ENCODE measurements at places on chromosomes 12 and 14.

- no peak for DNase-seq
These were observed 55.9 kb downstream of the TMCC3 start for GRCh38 chr12:94594443-94594825.

DNA sequence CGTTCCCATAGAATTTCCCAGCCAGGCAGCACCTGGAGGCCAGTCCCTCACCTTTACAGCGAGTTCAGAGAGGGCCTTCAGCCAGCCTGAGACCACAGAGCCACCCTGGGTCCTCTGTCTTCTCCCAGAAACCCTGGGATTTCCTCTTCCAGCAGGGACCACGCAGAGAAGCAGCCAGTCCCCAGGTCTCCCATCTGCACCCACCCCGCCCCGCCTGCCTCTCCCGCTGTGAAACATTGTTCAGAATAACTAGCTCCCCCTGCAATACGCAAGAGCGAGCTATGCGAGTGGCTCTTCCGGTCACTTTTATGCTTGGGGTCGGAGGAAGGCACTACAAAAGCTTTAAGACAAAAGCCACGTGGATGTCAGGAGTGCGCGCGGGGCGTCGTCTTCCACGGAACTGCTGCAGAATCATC is 77.8 kb downstream of the SERPINA3 start:
- DNase-seq: no peak

GRCh38 chr12:82671673-82672195 is 15.0 kb upstream of the TMTC2 start:
- DNase-seq: no peak

DNA sequence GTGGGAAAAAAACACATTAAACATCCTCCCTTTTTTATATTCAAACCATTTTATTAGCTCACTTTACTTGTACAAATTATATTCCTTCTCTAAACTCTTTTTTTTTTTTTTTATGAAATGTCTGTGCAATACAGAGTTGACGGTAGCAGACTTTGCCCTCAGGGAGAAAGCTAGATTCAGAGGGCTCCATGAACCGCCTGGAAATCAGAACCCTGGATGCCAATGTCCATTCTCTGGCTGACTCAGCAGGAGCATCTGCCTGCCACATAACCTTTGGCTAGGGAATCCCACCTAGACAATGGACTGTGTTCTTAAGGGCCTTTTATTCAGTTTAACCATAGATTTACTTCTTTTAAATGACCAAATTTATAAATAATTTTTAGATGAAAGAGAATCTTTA is 467.0 kb downstream of the MDGA2 start:
- DNase-seq: no peak

GRCh38 chr14:32311294-32312009 is 17.6 kb upstream of the AKAP6 start:
- DNase-seq: no peak

GRCh38 chr14:80101835-80102234 is 109.5 kb downstream of the DIO2 start:
- no peak for DNase-seq

- no peak for DNase-seq
These were observed 215.5 kb downstream of the AACS start for GRCh38 chr12:125280482-125281377.

GRCh38 chr12:104249017-104249416 is 33.4 kb downstream of the TXNRD1 start:
- no peak for DNase-seq

- no peak for DNase-seq
These were observed 384.7 kb downstream of the CCDC91 start for GRCh38 chr12:28574746-28575592.

DNA sequence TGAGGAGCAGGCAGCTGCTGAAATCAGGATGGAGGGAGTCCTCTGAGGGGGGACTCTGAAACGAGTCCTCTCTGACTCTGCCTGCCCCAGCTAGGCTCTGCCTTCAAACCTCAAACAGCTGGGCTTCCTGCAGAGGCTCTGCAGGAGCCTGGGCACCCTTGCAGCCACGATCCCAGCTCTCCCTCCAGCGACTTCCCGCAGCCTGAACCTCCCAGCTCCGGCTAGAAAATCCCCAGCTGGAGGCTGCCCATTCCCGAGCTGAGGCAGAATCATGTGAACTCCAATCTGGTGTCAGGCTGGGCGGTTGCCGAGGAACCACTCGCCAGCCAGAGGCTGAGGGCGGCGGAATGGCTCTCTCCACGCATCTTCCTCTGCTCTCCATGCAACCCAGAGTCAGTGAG is at the start of gene GPR68:
Gene GPR68 (minus strand): TSS at position 204 of the 401 bp plus-strand sequence. CDS start 9,654 bp downstream, outside the sequence.
- DNase-seq: no peak

DNA sequence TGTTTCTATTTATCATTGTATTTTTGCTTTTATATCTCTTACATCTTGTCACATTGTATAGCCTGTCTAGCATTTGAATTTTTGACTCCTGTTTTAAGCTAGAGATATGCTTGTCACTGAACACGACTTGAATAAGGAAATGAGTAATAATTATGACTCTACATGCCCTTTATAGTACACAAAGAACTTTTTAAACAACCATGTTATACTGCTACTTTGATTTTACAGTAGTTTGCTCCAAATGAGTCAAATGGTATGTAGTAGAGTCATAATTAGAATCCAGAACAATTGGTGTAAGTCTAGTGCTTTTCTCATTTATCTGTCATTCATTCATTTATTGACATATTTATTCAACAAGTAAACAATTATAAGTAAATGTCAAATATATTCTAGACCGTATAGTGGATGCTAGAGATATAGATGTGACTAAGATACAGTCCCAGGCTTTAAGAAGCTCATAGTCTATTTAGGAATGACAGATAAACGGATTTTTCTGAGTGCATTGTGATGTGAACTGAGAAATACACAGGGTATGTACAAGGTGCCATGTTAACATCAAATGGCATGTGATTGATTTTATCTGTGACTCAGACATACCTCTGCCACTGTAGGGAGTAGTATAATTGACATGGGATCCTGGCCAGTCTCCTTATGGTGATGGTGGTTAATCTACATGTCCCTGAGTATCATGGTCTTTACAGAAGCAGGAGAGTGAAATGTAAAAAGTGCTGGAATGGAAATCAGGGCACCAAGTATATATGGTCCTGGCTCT is 799.7 kb downstream of the DIO2 start:
- DNase-seq: no peak

DNA sequence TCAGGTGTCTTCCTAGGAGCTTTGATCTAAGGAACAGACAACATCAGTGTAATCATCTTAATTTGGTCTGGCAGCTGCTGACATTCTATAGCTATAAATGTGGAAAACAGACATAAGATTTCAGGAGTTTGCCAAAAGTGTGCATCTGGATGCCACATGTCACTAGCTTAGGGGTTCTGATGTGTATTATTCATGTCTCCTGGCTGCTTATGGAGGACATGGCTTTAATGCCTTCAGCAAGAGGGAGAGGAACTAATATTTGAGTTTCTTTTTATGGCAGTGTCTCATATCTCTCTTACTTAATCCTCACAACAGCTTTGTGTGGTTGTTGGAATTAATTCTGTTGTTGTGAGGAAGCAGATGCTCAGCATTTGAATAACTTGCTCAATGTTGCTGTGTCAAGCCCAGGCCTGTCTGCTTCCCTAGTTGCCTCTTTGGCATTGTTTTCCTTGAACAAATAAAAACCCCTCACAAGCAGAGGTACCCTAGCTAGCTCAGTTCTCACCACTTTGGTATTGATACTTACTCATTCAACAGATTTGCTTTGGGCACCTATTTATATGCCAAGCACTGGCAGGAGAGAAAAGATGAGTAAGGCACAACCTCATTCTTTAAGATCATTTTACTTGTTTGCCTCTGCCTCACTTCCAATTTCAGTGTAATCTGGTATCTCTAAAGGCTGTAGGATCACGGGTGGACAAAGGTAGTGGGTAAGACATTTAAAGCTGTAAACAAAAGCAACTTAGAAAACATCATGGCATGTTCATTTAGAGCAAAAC is 39.8 kb upstream of the EID3 start:
- no peak for DNase-seq

- DNase-seq: no peak
These were observed 226.7 kb upstream of the ABCD2 start for GRCh38 chr12:39846304-39846703.

- DNase-seq: no peak
These were observed 42.9 kb upstream of the AP4S1 start for GRCh38 chr14:30982533-30982932.

DNA sequence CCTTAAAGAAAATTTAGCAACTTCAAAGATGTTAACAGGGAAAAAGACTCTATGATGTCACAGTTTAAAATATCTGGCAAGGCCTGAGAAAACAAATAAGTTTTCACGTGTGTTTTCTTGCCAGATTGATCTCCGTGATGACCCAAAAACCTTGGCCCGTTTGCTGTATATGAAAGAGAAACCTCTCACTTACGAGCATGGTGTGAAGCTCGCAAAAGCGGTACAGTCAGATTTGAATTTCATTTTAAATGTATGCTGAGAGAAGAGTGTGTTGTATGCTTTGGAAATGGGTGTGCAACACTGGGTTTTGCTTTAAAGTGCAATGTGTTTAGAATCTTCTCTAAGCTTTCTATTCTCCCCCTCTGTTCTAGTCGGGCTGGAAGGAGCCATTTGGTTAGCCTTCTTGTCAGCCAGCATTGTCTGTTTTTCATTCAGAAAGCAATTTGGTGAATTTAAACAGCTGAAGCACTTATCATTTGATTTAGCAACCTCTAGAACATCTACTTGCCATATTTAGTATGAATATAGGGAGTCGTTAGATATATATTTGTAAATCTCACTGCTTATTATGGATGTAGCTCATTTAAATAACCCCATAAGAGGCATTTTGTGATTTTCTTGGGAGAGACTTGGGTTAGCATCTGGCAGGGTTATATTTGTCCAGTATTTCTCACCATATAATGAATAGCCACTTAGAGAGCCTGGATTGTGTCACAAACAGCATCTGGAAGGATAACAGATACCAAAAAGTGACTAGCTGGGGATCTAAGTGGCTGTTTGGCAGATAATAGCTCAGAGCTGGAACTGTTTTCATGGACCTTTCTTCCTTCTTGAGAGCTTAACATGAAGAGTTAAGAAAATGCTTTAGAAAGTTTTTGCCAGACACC is 35.5 kb downstream of the GPHB5 start:
- DNase-seq: no peak

DNA sequence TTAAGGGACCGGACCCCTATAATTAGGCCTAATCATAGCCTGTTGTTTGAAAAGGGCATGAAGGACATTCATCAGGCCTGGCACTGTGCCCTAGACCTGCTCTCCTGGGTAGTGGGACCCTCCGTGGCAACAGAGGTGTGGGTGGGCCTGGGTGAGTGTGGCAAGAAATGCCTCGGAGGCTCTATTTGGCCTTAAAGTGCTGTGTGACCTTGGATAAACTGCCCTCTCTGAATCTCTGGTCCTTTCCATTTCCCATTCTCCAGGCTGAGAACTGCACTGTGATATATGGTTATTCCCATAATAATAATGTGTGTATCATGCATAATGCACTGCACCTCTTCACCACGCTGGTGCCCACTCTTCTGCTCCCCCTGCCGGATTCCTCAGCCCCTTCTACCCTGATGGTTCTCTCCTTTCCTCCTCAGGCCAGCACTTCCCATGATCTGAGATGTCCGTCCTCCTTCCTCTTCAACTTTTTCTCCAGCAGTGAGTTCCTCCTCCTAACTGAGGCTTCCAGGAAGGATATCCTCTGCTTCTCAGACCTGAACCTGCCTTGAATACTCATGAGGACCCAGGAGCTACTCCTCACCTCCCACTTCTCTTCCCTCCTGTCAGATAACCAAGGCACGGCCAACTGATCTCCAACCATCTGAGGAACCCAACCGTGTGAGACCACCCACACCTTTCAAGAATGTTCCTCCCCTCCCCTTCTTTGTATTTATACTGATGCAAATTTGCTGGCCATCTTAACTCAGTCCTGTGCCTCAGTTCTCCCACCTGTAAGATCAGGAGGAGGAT is 111.0 kb upstream of the PZP start:
- DNase-seq: no peak

DNA sequence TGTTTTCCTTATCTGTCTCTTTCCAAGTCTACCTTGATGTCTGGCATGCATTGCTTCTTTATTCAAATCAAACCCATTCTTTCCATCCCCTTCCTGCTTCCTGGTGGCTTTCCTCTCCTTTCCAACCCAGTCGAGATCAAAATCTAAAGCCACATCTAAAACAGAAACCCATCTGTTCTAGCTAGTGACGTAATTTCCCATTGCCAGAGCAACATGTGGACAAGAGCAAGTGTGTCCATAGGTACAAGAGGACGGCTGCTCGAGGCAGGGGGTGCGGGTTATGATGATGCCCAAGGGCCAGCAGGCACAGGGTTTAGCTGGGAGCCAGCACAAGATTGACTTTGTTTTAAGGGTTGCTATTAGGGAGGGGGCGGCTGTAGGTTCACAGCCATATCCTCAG is 7.0 kb downstream of the KRT80 start:
- DNase-seq: no peak

GRCh38 chr12:57069523-57069922 is 9.1 kb downstream of the NEMP1 start:
- DNase-seq: no peak

DNA sequence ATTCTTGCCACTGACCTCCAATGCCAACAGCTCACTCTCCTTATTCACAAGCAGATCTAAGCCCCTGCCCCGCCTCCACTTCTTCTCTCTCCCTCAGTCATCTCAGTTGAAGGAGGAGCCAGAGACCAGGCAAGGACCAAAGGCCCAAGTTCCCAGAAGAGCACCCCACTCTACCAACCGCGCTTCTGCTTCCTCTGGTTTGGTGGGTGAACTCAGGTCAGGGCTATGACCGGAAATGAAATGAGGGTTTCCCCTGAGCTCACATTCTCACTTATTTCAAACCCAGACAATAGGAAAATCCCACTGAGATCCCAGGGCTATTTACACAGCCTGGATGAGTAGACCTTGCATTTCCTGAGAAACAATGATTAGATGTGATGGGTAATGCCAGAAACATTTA is 9.9 kb downstream of the DPF3 start:
- no peak for DNase-seq

DNA sequence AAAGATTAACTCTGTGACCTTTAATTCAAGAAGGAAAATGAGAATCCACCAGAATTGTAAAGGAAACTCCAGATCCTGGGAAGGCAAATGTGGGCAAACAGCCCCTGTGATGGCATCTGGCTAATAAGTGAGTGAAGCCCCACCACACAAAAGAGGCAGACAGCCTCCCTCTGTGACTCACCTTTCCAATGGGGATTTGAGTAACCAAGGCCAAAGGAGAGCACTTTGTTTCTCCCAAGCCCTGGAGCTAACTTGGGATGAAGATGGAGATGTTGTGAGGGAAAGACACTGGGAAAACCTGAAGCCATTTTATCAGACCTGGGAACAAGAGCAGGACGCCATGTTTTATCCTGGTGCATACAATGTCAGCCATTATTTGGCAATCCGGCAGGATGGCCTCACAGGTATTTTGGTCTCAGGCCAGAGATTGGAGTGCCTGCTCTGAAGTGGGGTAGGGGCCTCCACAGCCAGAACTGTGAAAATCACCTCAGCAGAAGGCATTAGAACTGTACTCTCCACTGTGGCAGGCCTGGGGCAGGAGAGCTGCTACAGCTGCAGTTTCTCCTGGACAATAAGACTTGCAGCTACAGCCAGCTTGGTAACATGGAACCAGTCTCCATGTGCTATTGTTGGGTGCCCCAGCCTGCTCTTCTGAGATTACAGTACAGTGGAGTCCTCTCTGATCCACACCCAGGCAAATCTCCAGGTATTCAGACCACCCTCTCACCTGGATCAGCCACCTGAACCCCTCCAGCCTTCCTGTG is 96.6 kb upstream of the PCED1B start:
- no peak for DNase-seq

- DNase-seq: no peak
These were observed 823.7 kb downstream of the AACS start for GRCh38 chr12:125888921-125889320.

GRCh38 chr12:9699269-9699897 is 29.9 kb downstream of the CLEC2D start:
- no peak for DNase-seq

Measured in renal cortex interstitium (tissue), 15 donors.